ENCODE measurements at places on chromosomes 5 and 9.

GRCh38 chr5:135349451-135349850, 49.6 kb downstream of the MACROH2A1 start:
- no peak for DNase-seq

- no peak for DNase-seq
These were observed 163.2 kb downstream of the PLPPR1 start for GRCh38 chr9:101191723-101192122.

DNA sequence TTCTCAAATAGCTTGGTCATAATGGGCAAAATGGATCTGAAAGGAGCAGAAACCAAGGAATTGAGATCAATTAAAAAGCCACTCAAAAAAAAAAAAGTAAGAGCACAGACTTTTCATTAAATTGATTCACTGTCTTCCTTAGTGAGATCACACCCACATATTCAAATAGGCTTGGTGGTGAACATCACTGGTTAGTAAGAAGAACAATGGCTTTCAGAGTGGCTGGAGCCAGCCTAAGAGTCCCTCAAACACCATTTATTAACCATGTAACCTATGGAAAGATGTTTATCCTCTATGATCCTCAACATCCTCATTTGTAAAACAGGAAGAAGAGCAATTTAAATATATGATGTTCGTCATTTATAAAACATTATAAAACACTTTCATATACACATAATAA, 12.4 kb downstream of the CCDC112 start:
- DNase-seq: no peak

DNA sequence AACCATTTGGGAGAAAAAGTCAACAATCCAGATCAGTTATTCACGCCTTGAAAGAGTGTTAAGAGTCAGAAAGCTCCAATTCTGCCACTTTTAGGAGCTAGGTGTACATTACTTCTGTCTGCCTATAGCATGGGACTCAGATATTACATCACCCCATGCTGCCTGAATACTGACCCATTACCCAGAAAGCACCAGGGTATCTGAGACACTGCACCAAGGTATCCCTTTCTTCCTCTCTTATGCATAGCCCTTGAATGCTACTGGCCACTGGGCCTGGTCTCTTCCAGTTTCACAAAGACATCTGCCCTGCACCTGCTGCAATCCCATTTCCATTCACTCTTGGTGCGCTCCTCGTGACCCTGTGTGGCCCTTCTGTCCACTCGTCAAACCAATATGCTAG, 2.6 kb downstream of the STRBP start:
- DNase-seq: no peak

- peak; percentile 68 for DNase-seq
These were observed 663 bp downstream of the ISOC1 start for GRCh38 chr5:129094924-129095899.

DNA sequence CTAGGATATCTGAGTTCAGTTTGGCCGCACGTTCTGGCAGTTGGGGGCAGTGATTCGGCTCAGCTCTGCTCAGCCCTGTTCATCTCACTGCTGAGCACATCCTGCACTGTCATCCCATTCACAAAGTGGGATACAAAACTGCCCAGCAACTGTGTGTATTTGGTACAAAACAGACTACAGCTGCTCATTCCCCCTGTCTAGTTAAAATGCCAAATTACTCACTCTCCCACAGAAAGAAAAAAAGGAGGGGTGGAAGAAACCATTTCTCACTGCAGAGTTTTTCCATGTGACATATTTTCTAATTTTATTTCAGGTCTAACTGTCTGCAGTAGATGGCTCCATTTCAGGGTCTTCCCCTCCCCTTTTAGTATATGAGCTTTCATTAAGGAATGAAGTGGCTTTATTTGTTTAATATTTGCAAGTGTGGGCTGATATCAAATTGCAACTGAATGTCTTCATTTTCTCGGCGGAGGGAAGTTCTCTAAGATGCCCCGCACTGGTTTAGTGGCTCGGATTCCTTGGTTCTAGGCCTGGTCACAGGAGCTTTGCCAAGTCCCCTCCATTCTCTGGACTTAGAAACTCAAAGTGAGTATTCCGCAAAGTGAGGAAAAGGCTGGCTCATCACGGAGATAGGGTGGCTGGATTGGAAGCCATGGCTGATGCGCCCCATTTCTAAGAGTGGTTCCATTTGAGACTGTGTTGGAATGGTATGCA, 14.7 kb downstream of the COL15A1 start:
- DNase-seq: no peak

DNA sequence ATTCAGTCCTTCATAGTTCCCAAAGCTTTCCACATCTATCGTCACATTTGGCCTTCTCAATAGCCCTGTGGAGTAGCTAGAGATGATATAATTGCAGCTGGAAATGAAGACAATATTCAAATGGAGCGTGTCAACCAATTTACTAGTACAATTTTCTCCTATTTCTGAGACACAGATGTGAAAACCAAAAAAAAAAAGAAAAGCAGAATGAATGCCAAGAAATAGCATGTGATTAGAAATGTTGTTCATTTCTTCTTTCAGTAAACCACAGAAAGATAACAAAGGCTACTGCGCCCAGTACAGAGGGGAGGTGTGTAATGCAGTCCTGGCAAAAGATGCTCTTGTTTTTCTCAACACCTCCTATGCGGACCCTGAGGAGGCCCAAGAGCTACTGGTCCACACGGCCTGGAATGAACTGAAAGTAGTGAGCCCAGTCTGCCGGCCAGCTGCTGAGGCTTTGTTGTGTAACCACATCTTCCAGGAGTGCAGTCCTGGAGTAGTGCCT, 99.0 kb downstream of the MUSK start:
- no peak for DNase-seq

- DNase-seq: peak; percentile 82
These were observed 7.1 kb downstream of the PHYHD1 start for GRCh38 chr9:128927731-128928411.

DNA sequence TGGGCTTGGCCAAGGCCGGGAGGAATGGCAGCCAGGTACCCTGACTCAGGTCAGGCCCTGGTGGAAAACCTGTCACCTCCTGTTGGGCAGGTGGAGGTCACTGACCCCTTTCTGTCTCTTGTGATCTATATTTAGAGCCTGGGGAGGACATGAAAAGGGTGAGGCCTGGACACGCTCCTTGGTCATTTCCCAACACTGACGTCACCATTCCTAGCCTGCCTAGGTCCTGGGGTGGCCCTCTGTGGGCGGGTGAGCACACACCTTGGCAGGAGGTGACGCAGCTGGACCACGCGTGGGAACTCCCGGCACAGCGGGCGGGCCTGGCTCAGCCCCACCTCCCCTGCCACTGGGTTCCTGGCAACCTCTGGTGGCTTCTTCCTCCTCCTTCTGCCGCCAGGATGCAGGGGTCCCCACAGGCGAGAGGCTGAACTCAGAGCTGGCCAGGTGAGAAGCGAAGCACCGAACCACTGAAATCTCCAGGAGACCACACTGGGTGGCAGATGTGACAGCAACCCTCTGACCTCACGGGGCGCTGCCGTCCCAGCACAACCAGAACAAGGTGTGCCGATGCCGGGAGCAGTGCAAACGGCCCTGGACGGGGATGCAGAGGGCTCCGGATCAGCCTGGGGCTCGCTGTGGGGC, 6.4 kb upstream of the RALGDS start:
- DNase-seq: no peak

DNA sequence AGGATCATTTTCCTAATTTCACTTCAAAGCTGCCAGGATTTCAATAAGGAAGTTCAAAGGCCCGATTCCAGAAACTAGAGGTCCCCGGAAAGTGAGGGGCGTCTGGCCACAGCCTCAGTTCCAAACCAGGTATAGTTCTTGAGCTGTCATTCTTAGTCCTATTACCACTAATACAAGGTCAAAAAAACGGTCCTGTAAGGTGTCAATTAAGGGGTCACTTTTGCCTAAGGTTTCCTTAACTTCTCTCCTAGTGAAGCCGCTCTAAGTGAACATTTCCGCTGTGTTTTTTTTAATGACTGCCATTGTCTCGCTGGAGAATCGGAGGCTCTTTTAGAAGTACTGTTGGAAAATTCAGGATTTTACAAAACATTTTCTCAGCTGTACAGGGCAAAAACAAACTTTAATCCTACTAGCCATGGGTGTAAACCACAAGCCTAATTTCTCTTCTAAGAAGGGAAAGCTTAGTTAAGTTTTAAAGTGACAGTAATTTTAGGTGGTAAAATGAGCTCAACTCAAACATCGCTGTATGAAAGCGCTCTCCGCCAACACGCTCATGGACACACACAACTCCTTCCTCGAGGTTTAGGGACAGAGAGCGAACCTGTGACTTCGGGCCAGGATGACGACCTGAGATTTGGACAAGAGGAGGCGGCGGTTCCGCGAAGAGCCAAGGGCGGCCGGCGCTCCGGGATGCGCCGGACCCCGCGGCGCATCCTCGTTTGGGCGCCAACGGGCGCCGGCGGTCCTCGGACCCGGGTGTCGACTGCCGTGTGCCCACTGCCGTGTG, 76.7 kb upstream of the IFNE start:
- peak; percentile 46 for DNase-seq

- no peak for DNase-seq
These were observed 64.9 kb downstream of the CCNH start for GRCh38 chr5:87347841-87348240.

GRCh38 chr9:127833555-127833954, 20.9 kb downstream of the ENG start:
- no peak for DNase-seq

DNA sequence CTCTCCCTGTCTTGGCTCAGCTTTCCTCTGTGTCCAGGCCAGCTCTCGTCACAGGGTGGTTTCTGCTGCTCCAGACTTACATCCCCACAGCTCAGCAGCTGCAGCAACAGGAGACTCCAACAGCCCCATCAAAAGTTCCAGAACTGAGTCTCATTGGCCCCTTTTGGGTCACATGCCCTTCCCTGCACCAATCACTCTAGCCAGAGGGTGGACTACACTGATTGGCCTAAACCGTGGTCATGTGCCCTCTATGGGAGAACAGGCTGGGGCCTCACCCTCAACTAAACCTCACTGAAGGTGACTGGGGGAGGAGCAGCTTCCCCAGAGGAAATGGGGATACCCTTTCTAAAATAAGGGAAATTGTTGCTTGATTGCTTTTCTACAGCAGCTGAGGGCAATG, 44.4 kb upstream of the CPLX2 start:
- DNase-seq: no peak

- no peak for DNase-seq
These were observed 246.5 kb downstream of the SYK start for GRCh38 chr9:91047993-91048607.
